ENCODE measurements at places on chromosomes 2 and 18.

DNA sequence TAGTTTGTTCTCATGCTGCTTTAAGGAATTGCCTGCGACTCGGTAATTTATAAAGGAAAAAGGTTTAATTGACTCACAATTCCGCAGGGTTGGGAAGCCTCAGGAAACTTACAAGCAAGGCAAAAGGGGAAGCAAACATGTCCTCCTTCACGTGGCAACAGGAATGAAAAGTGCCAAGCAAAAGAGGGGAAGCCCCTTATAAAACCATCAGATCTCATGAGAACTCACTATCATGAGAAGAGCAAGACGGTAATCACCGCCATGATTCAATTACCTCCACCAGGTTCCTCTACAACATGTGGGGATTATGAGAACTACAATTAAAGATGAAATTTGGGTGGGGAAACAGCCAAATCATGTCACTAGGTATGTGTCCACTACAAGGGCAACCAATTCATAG, 53.9 kb downstream of the MAP4K3 start:
- DNase-seq = no peak

GRCh38 chr2:216606551-216607276, 26.5 kb upstream of the IGFBP2 start:
- no peak for DNase-seq

- DNase-seq = no peak
These were observed 9.9 kb upstream of the PARD3B start for GRCh38 chr2:204535356-204535755.

- no peak for DNase-seq
These were observed 101.8 kb upstream of the HDAC4 start for GRCh38 chr2:239502430-239503186.

GRCh38 chr2:129888896-129889295, 90.6 kb upstream of the RAB6C start:
- DNase-seq = no peak
